DMS79 treated with DMSO at 0.1 percent for 48 hours (cell line): ENCODE measurements at places on chromosomes 7 and 10.
A peak's percentile ranks its signal among the peaks of the same experiment; 100 is the strongest.

DNA sequence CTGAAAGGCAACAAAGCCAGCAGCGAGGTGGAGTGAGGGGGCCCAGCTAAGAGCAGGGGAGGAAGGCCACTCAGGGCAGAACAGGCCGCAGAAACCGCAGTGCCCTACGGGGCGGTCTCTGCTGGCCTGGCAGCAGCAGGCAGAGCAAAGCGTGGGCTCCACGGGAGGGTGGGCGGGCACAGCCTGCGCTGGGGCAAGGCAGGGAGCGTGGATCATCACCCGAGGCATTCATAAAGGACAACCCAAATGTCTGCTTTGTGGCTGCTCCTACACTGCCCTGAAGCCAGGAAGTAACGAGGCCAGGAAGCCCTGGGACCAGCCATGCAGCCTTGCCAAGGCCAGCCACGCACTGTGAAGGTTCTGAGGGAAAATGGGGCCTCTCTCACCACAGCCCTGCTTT, 127.5 kb downstream of the MAD1L1 start:
- no peak for DNase-seq

DNA sequence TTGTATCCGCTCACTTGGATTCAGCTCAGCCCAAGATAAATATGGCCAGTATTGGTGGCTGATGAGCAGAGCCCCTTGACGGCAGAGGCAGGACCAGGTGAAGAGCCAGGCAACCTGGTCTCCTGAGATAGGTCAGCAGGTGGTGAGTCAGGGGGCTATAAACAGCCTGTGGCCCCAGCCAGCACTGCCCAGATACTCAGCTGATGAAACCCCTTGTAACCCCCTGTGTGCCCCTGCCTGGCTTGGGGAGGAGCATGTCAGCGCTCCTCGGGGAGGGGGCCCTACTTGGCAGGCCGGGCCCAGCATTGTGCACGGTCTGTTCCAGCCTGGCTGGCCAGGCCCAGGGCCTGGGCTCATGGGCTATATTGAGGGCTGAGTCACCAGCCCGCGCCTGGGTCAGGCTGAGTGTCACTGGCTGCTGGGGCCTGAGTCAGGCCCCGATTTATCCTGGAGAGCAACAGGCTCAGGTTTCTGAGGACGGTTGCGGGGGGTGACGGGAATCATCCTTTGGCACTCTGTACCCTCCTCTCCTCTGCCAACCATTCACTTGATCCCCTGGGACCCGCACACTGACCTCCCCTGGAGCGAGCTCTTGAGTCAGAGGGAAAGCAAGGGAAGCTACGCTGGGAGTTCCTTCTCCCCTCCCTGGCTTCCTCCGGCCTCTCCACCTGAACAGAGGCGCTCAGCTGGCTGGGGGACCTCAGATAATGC, 2.8 kb upstream of the FLNC start:
- no peak for DNase-seq

DNA sequence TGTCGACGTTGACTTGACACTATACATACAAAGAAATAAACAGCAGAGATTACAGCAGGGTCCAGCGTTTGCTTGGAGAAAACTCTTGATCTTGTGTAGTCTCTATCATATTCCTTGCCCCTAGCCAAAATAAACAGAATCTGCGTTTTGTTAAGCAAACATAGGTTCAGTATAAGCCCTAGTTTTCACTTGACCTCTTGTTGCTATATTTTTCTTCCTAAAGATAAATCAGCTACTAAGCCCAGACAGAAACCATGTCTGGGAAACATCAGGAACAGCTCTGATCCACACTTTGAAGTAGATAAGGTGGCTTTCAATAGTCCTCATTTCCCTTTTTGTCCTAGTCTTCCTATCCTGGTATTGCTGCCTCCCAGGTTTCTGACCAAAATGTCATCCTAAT, 328.2 kb upstream of the MAGI2 start:
- no peak for DNase-seq

DNA sequence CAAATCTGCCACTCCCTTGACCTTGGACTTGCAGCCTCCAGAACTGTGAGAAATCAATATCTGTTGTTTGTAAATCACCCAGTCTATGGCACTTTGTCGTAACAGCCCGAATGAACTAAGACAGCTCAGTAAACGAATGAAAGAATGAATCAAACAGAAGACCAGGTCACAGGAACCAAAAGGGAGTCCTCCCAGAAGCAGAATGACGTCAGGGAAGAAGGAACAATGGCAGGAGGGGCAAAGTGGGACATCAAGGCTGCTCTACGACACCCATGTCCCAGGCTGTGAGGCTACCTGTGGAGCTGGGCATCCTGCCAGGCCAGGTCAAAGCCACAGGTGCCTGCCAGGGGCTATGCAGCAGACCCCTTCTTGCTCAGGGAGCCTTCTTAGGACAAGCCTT, 267.2 kb upstream of the PFKP start:
- no peak for DNase-seq

DNA sequence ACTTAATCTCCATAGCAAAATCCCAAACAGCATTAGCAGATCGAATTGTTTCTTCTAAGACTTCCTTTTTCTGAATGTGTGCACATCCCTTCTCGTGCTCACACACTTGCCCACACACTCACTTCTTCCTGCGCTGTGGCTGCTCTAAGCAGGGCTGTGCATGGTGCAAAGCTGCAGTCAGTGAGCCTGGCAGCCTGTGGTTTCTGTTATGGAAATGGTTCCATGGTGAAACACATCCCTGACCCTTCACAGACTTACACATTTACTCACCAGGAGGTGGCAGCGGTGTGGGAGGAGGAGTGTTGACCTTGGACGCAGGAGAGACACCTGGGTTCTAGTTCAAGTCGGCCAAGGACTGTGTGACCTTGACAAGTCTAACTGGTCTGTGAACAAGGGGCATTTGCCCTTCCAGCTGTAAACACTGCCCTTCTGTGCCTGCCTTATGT, 24.9 kb downstream of the MTURN start:
- peak; percentile 28 for DNase-seq

- no peak for DNase-seq
These were observed 37.8 kb downstream of the KCTD7 start for GRCh38 chr7:66666313-66666952.
